Chondrocyte (in vitro differentiated cells): ENCODE measurements at places on chromosomes 1 and 21. TPM values are rescaled to one million over a fixed set of nuclear protein-coding genes. Genes with fewer than 3 reads are reported as not detected.
A peak's percentile ranks its signal among the peaks of the same experiment; 100 is the strongest.

GRCh38 chr1:211912038-211912437 lies 81.5 kb upstream of the LPGAT1 start:
- no peak for DNase-seq

- peak; percentile 69 for DNase-seq
Measured at GRCh38 chr21:46211376-46211775, 17.2 kb downstream of the LSS start.

Gene PER3
- 4.1 to 6.0 TPM (median 4.2 TPM) in 3 replicates for total RNA-seq

Gene GUCA2B
- not detected in 3 replicates for total RNA-seq

- no peak for DNase-seq
Measured at GRCh38 chr21:43779660-43780059, 3.6 kb upstream of the CSTB start.

DNA sequence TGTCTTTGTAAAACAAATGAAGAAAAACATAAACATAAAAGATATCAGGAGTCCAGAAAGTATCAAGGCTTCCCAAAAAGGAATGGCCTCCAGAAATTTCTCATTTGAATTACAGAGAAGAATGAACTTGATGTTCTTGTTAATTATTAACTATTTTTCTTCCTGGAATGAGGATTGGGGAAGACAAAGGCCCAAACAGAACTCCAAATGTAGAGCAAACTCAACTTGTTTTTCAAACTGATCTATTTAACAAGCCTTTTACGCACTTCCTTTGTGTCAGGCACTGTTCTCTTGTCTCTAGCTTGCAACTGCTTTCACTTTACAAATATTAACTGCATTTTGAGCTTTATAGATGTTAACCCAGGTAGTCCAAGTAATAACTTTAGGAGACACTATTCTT lies 45.5 kb downstream of the LAMC2 start:
- no peak for DNase-seq

GRCh38 chr1:241323514-241324195 lies 33.4 kb downstream of the RGS7 start:
- DNase-seq: no peak

GRCh38 chr1:26391450-26391849 lies 18.9 kb upstream of the ZNF683 start:
- DNase-seq: no peak

Gene ORC1
- total RNA-seq: 0.95 to 5.1 TPM (median 1.2 TPM) in 3 replicates

- no peak for DNase-seq
Measured at GRCh38 chr1:39142401-39143060, 62.0 kb upstream of the MACF1 start.

DNA sequence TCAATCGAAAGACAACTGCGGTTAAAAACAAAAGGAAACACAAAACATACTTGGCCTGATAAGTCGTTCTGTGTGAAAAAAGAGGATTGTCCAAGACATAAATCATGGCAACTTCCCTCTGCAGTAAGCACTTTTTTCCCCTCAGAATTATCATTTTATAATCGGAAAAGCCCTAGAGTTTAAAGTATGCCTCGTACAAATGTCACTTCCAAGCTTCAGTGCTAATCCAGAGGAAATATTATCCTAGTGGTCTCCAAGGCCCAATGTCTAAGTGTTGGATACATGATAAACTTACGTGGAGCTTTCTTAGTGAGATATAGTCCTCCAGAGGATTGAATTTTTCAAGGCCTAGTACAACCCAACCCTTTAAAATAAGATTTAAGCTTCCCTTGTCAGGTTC lies 11.2 kb upstream of the NTMT2 start:
- DNase-seq: no peak

GRCh38 chr1:225442123-225442505 lies 14.3 kb upstream of the LBR start:
- DNase-seq: no peak

- peak; percentile 89 for DNase-seq
Measured at GRCh38 chr1:2350911-2351655, 40.3 kb downstream of the MORN1 start.

Gene OR2L13
- not detected in 3 replicates for total RNA-seq

Gene OR2T29
- not detected in 3 replicates for total RNA-seq

Gene TCP10L
- 0.31 to 0.70 TPM (median 0.40 TPM) in 3 replicates for total RNA-seq

DNA sequence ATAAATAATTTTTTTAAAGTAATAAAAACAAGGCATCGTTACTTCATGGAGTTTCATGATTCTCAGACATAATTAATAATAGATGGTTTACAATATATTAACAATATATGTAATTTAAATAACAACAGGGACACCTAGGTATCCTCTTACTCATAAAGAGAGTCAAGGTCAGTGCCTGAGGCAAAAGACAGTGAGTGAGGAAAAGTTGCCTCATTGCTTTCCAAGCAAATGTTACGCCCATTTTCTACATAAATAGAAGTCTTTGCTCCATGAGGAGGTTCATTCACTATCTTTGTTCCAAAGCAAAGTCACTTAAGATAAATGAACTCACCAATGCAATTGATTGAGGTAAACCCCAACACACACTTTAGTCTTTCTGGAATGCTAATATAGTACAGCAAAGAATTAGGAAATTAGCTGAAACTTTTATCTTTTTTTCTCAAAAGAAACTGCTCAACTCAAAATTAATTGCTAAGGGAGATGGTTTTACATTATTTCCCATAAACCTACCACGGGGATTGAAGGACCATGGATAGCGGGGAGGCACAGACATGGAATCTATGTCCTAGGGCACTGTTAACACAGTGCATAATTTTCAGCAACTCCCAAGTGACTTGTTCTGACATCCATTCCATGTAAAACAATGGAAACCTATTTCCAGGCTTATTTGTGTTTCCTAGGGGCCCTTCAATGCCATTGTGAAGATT lies 19.6 kb downstream of the BCL9 start:
- no peak for DNase-seq

DNA sequence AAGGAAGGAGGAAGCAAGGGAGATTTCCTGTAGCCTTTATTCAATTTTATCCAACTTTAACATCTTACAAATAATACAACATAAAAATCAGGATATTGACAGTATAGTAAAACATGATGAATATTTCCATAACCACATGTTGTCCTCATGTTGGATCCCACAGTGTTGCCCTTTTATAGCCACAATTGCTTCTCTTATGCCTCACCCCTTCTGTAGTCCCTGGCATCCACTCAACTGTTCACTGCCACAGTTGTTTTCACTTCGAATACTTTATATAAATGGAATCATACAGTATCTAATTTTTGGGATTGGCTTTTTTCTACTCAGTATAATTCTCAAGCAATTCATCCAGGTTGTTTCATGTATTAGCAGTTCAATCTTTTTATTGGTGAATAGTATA lies 44.8 kb downstream of the SRSF11 start:
- no peak for DNase-seq

DNA sequence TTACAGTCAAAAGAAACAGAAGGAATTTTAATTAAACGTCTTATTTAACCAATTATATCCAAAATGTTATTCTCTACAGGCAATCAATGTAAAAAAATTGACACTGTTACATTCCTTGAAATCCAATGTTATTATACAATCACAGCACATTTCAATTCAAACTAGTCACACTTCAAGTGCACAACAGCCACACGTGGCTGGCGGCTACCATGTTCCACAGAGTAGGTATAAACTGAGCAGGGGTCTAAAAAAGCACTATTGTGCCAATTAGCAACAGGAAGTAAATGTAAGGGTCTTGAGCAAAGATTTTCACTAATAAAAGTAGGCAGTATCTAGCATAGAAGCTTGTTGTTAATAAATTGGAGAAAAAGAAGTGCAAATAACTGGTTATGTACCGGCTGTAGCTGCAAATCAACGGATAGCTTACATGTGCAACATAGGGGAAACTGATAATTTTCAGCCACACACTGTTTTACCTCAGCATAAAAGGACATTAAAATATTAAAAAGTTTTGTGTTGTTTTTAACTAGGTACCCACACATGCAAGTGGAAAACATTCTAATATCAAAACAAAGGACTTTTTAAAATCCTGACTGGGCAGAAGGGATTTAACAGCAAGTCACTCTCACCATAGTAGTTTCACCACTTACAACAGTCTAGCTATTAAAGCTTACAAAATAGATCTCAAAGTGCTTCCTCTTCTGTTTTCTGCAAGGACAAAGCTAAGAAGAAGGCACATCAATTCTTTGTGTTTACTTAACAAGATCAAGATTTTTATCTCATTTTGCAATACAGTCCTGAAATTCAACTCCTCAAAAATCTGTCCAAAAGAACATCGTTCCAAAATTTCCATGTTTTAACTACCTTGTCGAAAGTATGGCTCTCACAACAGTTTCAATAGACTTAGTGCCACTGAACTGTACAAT lies 2.5 kb downstream of the CSDE1 start:
- DNase-seq: no peak

- DNase-seq: no peak
Measured at GRCh38 chr1:157113106-157113505, 13.5 kb upstream of the ETV3L start.

Gene DNAJC6
- 16.7 to 24.7 TPM (median 18.9 TPM) in 3 replicates for total RNA-seq

Gene RNF207
- total RNA-seq: 15.6 to 19.9 TPM (median 17.9 TPM) in 3 replicates

Gene S100A3
- 6.5 to 10.8 TPM (median 8.7 TPM) in 3 replicates for total RNA-seq
